ENCODE measurements at places on chromosomes 5 and 9. TPM values are rescaled to one million over a fixed set of nuclear protein-coding genes. Genes with fewer than 3 reads are reported as not detected.

PLEKHG4B gene
- total RNA-seq = 2.0 TPM

DNA sequence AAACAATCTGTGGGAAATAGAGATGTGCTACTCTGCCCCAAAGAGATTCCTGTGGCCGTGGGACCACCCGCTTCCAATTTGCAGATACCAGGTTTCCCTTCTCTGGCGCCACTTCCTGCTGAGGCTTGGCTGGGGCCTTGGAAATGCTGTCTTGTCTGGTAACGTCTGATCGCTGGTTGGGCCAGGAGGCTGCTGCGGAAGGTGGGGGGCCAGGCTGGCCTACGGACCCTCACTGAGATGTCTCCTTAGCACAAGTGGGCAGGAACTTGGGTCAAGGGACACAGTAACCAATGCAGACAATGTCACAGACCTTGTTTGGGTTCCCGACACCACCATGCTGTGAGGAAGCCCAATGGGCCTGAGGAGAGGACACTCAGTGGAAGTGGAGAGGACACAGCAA is 31.7 kb upstream of the IRX4 start:
- H3K36me3 ChIP-seq = no peaks in the 10 kb centered on the region
- H3K27ac ChIP-seq = no peak overlapping the region
- no peaks in the 10 kb centered on the region for H3K27me3 ChIP-seq
- no peak for DNase-seq
- H3K4me1 ChIP-seq = no peaks in the 10 kb centered on the region
- no peak overlapping the region for H3K4me3 ChIP-seq

POLK gene
- 38.2 TPM for total RNA-seq

AIF1L gene
- 12.3 TPM for total RNA-seq

DNA sequence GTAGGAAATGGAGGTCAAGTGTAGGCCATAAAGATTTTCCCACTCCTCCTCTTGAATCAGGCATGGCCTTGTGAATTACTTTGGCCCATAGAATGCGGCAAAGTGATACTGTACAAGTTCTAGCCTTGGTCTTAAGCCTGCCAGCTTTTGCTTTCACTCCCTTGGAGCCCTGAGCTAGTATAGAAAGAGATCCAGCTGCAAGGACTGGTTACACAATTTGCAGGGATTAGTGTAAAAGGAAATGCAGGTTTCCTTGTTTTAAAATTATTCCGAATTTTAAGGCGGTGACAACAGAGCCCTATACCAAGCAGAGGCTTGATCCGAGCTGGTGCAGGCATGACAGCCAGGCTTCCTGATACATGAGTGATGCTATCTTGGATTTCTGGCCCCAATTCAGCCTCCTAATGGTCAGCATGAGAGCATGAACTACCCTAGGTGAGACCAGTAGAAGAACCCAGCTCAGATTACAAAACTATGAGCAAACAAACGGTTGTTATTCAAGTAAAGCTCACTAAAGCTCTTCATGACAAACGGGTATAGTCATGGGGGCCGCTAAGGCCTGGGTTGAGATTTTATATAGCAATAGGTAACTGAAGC is 257.9 kb downstream of the DOCK8 start:
- H3K4me1 ChIP-seq = peaks cover 25% of the 10 kb centered on the region
- no peaks in the 10 kb centered on the region for H3K36me3 ChIP-seq
- H3K27ac ChIP-seq = no peak overlapping the region
- H3K27me3 ChIP-seq = no peaks in the 10 kb centered on the region
- no peak for DNase-seq

- H3K4me3 ChIP-seq = no peak overlapping the region
- DNase-seq = no peak
- no peaks in the 10 kb centered on the region for H3K36me3 ChIP-seq
- H3K27me3 ChIP-seq = no peaks in the 10 kb centered on the region
- H3K4me1 ChIP-seq = no peaks in the 10 kb centered on the region
Measured at GRCh38 chr5:73687357-73687756, 61.4 kb downstream of the ARHGEF28 start.

DNA sequence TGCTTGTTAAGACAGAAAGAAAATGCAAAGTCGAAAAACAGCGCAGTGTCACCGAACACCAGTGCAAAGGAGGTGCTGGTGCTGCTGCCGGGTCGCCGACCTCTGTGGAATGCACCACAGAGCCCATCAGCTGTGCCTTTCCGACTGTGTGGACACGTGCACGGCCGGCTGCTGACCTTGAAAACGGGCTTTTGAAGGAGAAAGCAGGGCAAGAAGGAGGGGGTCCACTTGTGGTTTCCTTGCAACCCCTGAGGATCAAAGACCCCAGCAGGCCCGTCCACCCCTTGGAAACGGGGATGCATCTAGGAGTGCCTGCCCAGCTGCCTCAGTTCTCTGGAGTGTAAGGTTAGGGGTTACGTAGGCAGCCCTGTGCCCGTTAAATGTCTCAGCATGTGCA is 6.2 kb upstream of the OLFM1 start:
- DNase-seq = peak; percentile 47
- peaks cover 11% of the 10 kb centered on the region for H3K27me3 ChIP-seq
- H3K4me3 ChIP-seq = no peak overlapping the region
- no peaks in the 10 kb centered on the region for H3K36me3 ChIP-seq
- peaks cover 8% of the 10 kb centered on the region for H3K4me1 ChIP-seq

GRCh38 chr9:108963459-108964143 is 29.4 kb downstream of the ABITRAM start:
- H3K4me3 ChIP-seq = no peak overlapping the region
- no peaks in the 10 kb centered on the region for H3K27me3 ChIP-seq
- H3K27ac ChIP-seq = no peak overlapping the region
- H3K36me3 ChIP-seq = peaks cover 5% of the 10 kb centered on the region
- DNase-seq = no peak
- H3K4me1 ChIP-seq = no peaks in the 10 kb centered on the region

DDX41 gene
- total RNA-seq = 61.6 TPM

LCN1 gene
- not detected for total RNA-seq

DNA sequence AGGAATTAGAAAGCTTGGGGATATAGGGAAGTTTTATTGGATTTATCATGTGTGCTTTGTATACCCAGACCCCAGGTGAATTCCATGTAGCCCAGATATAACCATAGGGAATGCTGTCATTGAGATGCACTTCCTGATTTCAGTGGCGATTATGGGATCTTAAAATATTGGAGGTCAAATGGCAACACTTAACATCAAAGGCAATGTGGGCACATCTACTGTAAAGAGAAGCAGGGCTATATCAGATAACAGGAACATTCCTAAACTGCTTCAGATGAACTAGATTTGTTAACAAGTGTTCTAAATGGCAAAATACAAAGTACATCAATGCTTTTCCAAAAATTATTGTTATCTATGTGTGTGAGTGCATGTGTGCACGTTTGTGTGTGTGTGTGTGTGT is 883.5 kb upstream of the EDIL3 start:
- DNase-seq = no peak
- H3K27ac ChIP-seq = no peak overlapping the region
- no peak overlapping the region for H3K4me3 ChIP-seq
- H3K4me1 ChIP-seq = no peaks in the 10 kb centered on the region
- no peaks in the 10 kb centered on the region for H3K27me3 ChIP-seq

DNA sequence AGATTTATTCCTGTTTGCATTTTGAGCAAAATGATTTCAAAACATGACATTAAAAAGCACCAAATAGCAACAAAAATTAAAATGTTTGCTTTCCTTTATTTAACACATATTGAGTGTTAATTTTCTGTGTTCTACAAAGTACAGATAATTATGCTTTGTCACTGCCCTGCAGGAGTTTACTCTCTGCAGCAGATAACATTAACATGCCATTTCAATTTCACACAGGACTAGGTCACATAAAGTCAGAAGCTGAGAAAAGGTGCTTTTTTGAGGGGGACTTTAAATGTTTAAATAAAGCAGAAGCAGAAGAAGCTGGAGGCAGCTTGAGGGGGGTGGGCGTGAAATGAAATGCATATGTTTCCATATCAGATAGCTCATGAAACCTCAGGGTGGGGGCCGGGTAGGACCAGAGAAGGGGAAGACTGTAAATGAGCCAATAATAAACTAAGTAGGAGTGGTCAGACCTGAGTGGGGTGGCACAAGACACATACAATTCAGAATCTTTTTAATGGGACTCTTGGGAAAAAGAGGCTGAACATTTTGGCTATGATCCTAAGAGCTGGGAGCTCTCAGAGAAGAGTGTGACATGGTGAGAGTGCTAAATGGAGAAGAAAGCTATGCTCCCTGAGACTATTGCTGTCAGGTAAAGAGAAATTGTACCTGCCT is 387.5 kb downstream of the FAM170A start:
- no peak overlapping the region for H3K27ac ChIP-seq
- no peak for DNase-seq
- no peaks in the 10 kb centered on the region for H3K36me3 ChIP-seq
- H3K27me3 ChIP-seq = no peaks in the 10 kb centered on the region
- no peak overlapping the region for H3K4me3 ChIP-seq

DNA sequence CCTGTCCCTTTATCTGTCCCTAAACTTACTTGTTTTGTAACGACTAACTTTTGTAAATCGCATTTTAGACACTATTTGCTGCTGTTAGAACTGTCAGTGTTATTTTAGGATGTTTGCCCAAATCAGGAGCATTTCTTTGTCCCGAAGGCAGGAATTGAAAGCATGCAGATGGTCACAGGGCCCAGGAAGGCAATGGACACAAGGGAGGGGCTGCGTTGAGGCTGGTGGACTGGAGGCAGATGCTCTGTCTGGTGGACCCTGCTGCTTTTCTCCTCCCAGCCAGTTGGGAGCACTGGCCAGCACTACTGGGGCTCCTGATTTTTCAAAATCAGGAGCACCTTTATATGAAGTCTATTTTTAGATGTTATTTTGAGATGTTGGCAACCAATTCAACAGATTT is 31.7 kb downstream of the DOCK2 start:
- no peaks in the 10 kb centered on the region for H3K27me3 ChIP-seq
- no peak overlapping the region for H3K4me3 ChIP-seq
- H3K4me1 ChIP-seq = peaks cover 7% of the 10 kb centered on the region
- H3K27ac ChIP-seq = no peak overlapping the region

DNA sequence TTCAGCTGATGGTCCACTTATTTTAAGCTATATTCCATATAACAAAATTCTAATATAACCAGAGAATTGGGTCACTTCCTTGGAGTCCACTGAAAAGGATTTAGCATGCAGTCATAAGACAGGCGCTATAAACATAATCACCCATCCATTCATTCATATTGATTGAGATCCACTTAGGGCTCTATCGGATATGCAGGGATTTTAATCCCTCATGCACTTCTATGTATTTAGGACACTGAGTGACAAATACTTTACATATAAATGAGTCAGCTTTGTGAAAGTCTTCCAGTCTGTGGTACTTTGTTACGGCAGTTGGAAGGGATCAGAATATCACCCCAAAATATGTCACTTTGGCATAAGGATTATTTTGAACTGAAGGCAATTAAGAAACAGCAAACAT is 127.3 kb upstream of the ZNF608 start:
- H3K27me3 ChIP-seq = no peaks in the 10 kb centered on the region
- no peaks in the 10 kb centered on the region for H3K36me3 ChIP-seq
- H3K4me3 ChIP-seq = no peak overlapping the region
- peaks cover 22% of the 10 kb centered on the region for H3K4me1 ChIP-seq
- DNase-seq = no peak
- no peak overlapping the region for H3K27ac ChIP-seq

All from upper lobe of right lung (tissue), 1 donor.